ENCODE measurements at places on chromosomes 12 and 14.

DNA sequence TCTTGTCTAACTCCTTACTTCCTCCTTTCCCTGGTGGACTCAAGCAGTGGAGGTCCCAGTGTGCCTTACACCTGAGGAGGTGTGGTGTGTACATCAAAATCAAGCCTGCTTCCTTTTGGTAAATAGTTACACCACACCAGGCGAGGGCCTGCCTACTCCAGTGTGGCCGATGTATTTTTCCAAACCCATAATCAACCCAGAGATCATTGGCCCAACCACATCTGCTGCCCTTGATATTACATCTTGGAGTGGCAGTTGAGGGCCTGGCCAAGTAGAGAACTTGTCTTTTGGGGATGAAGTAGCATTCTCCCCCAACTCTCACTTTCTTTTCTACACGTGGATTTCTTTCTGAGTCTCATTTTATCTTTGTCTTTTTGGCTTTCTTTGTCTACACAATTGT, 187.4 kb downstream of the EFCAB11 start:
- no peak for DNase-seq

DNA sequence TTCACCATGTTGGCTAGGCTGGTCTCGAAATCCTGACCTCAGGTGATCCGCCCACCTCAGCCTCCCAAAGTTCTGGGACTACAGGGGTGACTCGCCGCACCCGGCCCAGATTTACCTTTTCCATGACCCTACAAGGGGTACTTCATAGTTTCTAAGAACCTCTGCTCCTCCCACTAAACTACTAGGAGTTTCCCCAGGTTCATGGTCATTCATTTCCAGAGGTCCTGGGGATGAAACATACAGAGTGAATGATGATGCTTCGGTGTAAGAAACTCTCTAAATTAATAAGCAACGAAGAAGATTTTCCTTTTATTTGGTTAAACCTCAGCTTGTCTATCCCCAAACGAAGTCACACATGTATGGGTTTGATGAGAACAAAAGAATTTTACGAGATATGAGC, 56.9 kb downstream of the AMN start:
- DNase-seq = no peak

GRCh38 chr12:47391566-47391965, 311.8 kb upstream of the AMIGO2 start:
- DNase-seq = peak; percentile 74

GRCh38 chr12:124731869-124732268, 131.8 kb downstream of the SCARB1 start:
- DNase-seq = no peak

DNA sequence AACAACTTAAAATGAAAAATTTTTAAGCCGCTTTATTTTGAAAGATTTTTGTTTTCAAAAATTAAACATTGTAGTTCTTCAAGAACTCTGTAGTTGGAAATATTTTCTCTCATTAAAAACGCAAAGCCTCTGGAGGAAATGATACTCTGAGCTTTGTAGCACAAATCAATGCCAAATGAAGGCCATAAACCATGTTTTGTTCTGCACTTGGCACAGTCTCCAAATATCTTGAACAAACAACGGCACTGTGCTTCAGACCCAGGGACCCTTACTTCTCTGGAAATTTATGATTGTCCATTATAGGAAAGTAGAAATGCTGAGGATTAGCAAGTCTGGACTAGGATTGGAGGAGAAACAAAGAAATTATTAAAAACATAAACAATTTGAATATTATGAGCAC, 160.8 kb upstream of the BMP4 start:
- no peak for DNase-seq

GRCh38 chr12:102956738-102957327, 641 bp upstream of the ASCL1 start:
- no peak for DNase-seq

DNA sequence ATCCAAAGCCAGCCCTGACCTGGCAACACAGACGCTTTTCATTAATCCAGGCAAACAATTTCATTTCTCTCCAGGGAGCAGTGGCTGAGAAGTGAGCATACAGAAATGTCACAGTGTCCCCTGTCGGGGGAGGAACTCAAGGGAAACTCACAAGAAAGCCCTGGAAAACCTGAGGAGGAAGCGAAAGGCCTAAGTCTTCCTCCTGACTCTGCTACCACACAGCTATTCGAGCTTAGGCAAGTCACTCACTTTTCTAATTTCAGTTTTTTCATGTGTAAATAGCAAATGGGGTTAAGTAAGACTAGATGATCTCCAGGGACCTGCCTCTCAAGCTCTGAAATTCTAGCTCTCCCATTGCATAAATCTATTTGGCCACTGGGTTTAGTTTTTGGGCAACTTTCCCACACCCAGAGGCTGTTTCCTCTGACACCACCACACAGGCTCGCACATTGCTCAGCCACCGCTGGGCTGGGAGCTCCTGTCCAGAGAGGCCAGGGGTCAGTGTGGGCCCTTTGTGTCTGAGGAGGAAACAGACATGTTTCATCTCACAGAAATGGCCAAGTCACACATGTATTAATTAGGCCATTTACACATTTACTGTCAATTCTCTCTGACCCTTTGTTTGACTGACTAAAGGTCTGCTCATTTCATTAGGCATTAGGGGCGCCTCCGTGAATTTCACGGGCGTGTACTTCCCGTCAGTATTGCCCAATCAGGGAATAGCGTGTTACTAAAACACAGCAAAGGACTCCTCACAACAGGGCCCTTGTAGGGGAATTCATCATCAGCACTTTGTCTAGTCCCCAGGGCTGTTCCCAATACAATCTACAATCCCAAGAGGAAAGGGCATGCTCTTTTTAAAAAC, 9.8 kb upstream of the PNMA1 start:
- no peak for DNase-seq

GRCh38 chr12:113439606-113440030, 17.4 kb downstream of the SDSL start:
- no peak for DNase-seq

GRCh38 chr14:92903359-92903758, 19.6 kb upstream of the CHGA start:
- peak; percentile 3 for DNase-seq

GRCh38 chr14:22180045-22180444, 409.0 kb downstream of the DAD1 start:
- no peak for DNase-seq

DNA sequence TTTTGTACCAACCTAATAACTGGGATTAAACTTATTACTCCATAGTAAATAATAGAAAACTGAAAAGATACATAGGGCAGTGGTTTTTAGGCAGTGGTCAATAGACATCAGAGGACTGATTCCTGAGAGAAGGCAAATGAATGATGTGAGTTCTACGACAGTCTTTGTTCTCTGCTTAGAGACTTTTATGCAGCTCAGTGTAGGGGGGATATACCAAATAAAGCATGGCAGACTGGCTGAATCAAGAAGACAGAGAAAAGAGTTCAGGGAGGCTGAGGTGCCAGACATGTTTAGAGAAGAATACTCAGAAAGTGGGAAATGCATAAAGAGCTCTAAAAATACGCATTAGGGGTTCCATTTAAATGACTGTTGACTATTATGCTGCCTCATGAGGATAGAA, 320.8 kb upstream of the FAR2 start:
- DNase-seq = no peak

GRCh38 chr14:67242168-67242420, 859 bp downstream of the PALS1 start:
- no peak for DNase-seq

All from CD4-positive, alpha-beta T cell treated with Interleukin-12 subunit alpha and Interleukin-12 subunit beta, for 1 hour (primary cell).